ENCODE measurements at places on chromosomes 2 and 18.
A peak's percentile ranks its signal among the peaks of the same experiment; 100 is the strongest.

- DNase-seq, result no peak
Observed at GRCh38 chr2:42048299-42049220, 739 bp downstream of the PKDCC start.

- peak; percentile 43 for DNase-seq
Observed at GRCh38 chr2:46335391-46336282, 38.4 kb downstream of the EPAS1 start.

DNA sequence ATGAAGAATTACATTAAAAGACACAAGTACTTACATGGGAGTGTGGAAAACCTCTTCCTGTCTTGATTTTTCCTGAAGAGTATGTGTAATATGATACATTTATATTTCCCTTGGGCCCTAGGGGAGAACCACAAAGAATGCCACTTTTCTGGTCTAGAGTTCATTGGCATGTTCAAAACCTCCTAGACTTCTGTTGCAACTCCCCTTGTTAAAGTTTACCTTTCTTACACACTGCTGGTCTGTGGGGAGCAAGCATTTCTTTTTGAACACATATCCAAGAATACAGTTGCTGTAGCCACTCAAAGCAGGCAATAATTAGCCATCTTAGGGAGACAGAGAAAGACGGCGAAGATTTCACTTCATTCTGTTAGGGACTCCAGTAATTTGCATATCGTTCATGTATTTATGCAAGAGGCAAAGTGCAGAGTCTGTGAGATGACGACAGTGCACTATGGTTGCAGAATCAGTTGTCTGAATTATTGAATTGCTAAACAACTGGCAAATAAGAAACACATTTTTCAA lies 103.5 kb downstream of the NOL4 start:
- no peak for DNase-seq

DNA sequence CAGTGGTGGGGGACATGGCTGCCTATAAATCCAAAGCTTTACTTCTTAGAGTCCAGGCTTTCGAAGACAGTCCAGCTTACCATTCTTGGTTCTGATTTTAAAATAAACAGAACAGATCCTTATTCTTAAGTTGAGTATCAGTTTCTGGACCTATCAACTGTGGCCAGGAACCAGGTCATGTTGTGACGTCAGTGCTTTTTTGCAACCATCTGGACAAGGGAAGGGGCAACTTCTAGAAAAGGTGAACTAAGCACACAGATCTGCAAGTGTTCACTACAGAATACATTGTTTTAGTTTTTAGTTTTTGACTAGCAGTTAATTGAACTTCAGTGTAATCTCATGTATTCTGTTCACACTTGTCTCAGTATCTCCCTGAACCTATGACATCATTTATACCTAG lies 326.0 kb upstream of the MGAT5 start:
- no peak for DNase-seq

GRCh38 chr2:197919487-197919886 lies 115.1 kb downstream of the PLCL1 start:
- no peak for DNase-seq

DNA sequence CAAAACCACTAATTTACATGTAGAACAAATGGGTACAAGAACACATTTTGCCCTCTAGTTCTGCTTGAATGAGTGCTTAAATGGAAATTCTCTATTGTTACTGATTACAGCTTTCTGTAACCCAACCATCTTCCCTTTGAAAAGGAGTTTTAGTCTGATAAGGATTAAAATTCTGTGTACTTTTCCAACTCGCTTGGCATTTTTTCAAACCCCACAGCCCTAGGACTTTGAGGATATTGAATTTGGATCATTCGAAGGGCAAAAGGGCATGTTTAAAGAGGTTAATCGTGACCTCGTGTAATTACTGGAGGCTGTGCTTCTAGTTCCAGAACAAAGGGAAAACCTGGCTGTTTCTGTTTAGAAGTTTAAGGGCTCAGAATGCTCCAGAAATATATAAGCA lies 432.3 kb downstream of the PID1 start:
- DNase-seq, result no peak

- DNase-seq, result no peak
Observed at GRCh38 chr2:138237667-138238384, 263.7 kb upstream of the SPOPL start.
